Stimulated activated CD4-positive, alpha-beta T cell treated with anti-CD3 and anti-CD28 coated beads, Interleukin-12 subunit alpha, Interleukin-12 subunit beta, amount 100 ng/mL, for 48 hours (primary cell): ENCODE measurements at places on chromosomes 13 and 19.
A peak's percentile ranks its signal among the peaks of the same experiment; 100 is the strongest.

- no peak for DNase-seq
These were observed 26.0 kb upstream of the UBAC2 start for GRCh38 chr13:99174533-99175100.

- no peak for DNase-seq
These were observed 20.0 kb downstream of the DIAPH3 start for GRCh38 chr13:60143775-60144174.

GRCh38 chr13:88602786-88603777 is 931.9 kb downstream of the SLITRK5 start:
- no peak for DNase-seq

DNA sequence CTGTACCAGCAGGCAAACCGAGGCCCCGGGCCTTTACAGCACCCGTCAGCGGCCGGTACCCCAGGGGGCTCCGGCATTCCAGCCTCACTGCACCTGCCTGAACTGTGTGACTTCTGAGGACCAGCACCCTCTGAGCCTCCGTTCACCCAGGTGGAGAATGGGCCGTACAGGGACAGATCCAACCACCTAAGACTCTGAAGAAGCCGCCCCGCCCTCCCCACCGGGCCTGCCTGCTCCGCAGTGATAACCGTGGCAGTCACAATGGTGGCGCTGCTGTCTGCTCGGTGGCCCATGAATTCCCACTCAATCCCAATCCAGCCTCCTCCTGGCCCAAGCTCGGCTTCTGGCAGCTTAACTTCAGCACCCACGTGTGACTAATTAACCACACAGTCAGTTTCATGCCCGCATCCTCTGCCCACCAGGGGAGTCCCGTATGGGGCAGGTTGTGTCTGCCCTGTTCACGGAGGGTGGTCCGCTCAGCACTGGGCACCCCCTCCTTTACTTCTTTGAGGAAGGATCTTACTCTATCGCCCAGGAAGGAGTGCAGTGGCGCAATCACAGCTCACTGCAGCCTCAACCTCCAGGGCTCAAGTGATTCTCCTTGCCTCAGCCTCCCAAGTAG is 3.4 kb downstream of the TCF3 start:
- no peak for DNase-seq

- no peak for DNase-seq
These were observed 406 bp upstream of the EID2B start for GRCh38 chr19:39533003-39533512.

DNA sequence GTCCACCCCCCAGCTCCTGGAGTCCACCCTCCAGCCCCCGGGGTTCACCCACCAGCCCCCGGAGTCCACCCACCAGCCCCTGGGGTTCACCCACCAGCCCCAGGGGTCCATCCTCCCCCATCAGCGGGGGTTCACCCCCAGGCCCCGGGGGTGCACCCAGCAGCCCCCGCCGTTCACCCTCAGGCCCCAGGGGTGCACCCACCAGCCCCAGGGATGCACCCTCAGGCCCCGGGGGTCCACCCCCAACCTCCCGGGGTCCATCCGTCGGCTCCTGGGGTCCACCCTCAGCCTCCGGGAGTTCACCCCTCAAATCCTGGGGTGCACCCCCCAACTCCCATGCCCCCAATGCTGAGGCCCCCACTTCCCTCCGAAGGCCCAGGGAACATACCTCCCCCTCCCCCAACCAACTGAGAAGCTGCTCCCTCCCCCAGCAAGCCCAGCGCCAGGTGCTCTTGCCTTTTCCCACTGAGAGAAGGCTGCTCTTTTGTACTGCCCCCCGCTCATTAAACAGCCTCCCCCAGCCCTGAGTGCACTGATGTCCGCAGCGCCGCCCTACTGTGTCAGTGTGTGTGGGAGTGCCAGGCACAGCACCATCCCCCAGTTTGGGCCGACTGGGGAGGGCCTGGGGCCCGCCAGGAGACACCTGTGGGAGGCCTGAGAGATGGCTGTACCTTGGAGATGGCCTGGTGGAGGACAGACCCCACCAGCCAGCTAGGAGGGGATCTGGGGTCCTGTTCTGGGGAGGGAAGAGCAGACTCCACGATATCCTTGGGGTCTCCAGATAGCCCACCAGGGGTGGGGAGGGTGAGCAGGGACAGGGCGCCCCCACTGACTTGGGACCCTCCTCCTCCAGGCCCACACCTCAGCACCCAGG is 750 bp upstream of the AMH start:
- DNase-seq, result no peak

- no peak for DNase-seq
These were observed 253.3 kb downstream of the LIG4 start for GRCh38 chr13:107961849-107962608.

- DNase-seq, result no peak
These were observed 15.1 kb downstream of the BRCA2 start for GRCh38 chr13:32330441-32330840.

GRCh38 chr13:59495936-59496512 is 667.7 kb downstream of the DIAPH3 start:
- no peak for DNase-seq

- DNase-seq, result no peak
These were observed 223.6 kb downstream of the GPC6 start for GRCh38 chr13:93450191-93450621.

DNA sequence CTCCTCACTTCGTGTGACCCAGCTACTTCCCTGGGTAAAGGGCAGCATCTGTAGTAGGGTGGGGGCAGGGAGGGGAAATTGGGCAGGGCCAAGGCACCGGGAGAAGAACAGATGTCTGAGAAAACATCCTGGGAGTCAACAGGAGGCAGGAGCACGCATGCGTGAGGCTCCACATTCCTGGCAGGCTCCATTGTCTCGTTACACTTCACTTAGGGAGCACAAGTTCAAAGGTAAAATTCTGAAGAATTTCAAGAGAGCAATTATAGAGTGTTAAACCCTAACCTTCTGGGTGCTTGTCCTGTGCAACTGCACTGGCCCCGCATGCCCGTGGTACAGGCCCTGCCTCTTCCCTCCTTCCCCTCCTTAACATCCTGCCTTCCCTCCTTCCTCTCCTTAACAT is 79.6 kb upstream of the POMP start:
- DNase-seq, result no peak

GRCh38 chr13:63190742-63191141 is 1775.1 kb upstream of the PCDH20 start:
- no peak for DNase-seq

GRCh38 chr19:13909430-13909829 is 3.4 kb downstream of the CC2D1A start:
- no peak for DNase-seq

DNA sequence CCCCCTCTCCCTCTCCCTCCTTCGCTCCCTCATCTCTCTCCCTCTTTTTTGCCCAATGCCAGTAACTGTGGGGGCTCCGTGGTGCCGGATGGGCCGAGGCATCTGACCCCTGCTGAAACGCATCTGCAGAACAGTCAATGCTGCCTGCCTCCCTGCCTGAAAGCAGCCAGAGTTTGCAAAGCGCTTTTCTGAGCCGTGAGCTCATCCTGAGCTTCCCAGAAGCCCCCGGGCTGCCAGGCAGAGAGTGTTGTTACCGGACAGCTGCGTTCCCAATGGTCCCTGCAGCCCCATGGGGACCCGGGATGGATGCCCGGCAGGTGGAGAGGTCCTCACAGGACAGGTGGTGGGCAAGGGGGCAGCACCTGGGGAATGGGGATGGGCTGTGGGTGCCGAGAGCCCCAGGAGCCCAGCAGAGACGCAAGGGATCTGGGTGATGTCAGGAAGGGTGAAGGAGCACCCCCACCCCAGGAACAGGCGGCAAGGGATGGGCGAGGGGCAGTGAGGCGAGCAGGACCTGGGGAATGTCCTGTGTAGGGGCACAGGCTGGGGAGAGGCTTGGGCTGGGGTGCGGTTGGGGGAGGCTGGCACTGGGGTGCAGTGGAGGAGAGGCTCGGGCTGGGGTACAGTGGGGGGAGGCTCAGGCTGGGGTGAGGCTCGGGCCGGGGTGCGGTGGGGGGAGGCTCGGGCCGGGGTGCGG is 33.0 kb downstream of the GPX4 start:
- DNase-seq, result no peak

DNA sequence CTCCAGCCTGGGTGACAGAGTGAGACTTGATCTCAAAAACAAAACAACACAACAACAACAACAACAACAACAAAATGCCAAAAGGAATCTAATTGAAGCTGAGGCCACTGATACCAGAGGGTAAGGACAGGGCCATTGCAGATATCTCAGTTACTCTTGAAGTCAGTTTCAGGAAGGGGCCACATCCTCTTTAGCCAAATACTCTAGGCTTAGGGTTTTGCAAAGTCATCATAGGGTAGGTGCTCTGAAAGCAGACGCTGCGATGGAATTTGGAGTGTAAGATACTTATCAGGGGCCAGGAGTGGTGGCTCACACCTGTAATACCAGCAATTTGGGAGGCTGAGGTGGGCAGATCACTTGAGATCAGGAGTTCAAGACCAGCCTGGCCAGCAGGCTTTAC is 46.6 kb upstream of the UBAC2 start:
- no peak for DNase-seq

- DNase-seq, result no peak
These were observed 718.0 kb downstream of the DACH1 start for GRCh38 chr13:71149046-71149445.

GRCh38 chr13:76489274-76489673 is 396.9 kb downstream of the KCTD12 start:
- no peak for DNase-seq

DNA sequence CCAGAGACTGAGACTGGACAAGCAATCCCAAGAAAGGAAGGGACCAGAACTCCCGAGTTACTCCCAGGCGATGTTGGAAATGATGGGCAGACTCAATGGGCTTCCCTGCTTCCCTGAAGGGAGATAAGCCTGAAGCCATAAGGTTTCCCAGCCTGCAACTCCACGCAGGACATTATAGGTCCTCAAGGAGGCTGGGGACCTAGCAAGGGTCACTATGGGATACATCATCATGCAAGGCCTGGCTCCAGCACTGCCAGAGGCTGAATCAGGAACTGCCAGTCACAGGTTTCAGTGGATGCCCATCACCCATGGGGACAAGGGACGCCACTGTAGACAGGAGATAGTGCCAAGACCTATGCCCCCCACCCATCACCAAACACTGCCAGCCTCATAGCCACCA is 338.7 kb downstream of the IRS2 start:
- no peak for DNase-seq

DNA sequence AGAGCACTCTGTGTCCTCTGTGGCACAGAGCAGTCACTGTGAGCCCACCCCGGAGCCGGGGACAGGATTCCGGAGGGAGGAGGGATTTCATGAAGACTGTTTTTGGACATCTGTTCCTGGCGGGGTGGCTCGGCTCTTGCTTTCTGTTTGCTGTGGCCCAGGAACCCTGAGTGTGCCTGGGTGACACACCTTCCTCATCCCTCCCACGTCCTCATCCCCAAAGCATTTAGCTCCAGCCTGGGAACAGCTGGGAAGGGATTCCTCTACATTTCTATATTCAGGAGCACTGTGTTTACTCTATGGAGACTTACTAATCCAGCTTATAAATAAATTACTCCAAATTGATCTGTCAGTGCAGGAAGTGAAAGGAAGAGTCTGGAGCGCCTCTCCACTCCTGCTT is 97.8 kb upstream of the UBL3 start:
- DNase-seq, result no peak

DNA sequence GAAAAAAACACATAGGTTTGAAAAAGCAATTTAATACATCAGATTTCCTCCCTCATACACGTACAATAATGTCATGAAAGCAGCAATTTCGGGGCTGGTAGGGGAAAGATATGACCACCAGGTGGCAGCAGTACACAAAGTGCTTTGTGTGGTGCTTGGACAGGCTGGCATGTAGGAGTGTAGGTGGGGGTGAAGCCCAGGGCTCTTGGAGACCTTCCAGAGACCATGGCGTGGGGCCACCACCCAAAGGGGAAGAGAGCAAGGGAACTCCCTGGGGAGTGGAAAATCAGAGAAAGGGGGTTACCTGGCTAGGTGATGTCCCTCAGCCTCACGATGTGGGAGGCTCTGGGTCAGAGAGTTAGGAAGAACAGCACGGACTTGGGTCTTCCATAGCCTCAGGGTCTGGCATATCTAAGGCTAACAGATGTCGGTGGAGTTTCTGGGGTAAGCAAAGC is 11.8 kb upstream of the CCNA1 start:
- DNase-seq, result peak; percentile 74

GRCh38 chr13:28161370-28161769 is 23.0 kb downstream of the PAN3 start:
- DNase-seq, result no peak

- no peak for DNase-seq
These were observed 8.9 kb upstream of the VSTM2B start for GRCh38 chr19:29516821-29517395.

- no peak for DNase-seq
These were observed 529.2 kb upstream of the NBEA start for GRCh38 chr13:34412817-34413375.
